Thymus (tissue), 14 donors: ENCODE measurements at places on chromosomes 1 and 21.

DNA sequence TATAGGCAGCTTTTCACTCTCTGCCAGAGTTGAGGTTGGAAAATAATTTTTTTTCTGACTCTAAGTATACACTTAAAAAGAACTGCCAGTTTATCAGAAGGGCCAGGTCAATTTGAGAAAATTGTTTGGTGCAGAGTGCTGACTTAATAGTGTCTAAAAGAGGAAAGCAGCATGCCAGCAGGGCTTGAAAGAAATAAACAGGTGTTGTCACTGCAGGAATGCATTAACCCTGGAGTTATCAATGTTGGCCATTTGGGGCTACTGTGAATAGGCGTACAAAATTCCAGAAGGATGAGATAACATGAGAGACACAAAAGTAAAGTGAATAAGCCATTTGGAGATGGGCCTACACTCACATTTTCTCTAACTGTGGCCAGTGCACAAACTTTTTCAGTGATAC is 220.6 kb upstream of the PLD5 start:
- H3K4me1 ChIP-seq: no peaks in the 10 kb centered on the region
- DNase-seq: no peak
- H3K36me3 ChIP-seq: no peaks in the 10 kb centered on the region
- H3K27me3 ChIP-seq: no peaks in the 10 kb centered on the region

- peaks cover 44% of the 10 kb centered on the region for H3K36me3 ChIP-seq
- no peak for DNase-seq
- H3K4me1 ChIP-seq: no peaks in the 10 kb centered on the region
- no peak overlapping the region for H3K27ac ChIP-seq
- no peak overlapping the region for H3K4me3 ChIP-seq
Measured at GRCh38 chr21:32599526-32599925, 12.7 kb downstream of the CFAP298 start.

- no peaks in the 10 kb centered on the region for H3K36me3 ChIP-seq
- no peak overlapping the region for H3K4me3 ChIP-seq
- H3K27ac ChIP-seq: no peak overlapping the region
Measured at GRCh38 chr21:36860736-36861594, 105.5 kb downstream of the HLCS start.

DNA sequence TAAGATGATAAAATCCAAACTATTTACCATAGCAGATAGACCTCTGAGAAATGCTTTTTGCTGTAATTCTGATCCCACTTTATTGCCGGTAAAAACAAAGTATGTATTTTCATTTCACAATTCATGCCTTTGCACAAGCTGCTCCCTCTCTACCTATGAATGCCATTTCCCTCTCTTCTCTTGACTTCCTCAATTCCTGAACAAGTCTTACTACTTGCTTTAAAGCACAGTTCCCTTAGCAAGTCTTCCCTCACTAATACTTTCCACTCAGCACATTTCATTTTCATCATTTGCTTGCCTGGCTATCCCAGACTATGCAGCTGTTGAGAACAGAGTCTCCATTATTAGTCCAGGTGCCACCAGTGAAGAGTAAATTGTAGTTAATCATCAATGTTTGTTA is 13.8 kb downstream of the GPATCH2 start:
- H3K4me3 ChIP-seq: no peak overlapping the region
- DNase-seq: no peak
- H3K36me3 ChIP-seq: peaks cover 5% of the 10 kb centered on the region
- H3K27ac ChIP-seq: no peak overlapping the region
- H3K27me3 ChIP-seq: no peaks in the 10 kb centered on the region
- no peaks in the 10 kb centered on the region for H3K4me1 ChIP-seq

DNA sequence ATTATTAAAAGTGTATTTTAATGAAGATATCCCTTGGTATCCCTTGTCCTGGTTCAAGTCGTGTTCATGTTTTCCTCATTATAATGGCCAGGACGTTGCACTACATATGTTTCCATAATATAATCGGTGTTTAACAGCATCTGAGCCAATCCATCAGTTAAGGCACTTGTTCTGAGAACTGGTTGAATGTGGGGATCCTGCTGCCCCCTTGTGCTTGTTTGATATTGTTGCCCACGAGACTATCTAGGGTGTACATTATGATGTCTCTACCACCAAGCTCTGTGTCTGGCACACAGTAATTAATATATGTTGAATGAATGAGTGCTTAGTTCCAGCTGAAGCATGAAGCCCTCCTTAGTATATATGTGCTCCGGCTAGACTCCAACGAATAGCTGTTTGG is 193.0 kb downstream of the CACNA1E start:
- H3K4me3 ChIP-seq: no peak overlapping the region
- H3K36me3 ChIP-seq: no peaks in the 10 kb centered on the region
- DNase-seq: no peak
- no peak overlapping the region for H3K27ac ChIP-seq

DNA sequence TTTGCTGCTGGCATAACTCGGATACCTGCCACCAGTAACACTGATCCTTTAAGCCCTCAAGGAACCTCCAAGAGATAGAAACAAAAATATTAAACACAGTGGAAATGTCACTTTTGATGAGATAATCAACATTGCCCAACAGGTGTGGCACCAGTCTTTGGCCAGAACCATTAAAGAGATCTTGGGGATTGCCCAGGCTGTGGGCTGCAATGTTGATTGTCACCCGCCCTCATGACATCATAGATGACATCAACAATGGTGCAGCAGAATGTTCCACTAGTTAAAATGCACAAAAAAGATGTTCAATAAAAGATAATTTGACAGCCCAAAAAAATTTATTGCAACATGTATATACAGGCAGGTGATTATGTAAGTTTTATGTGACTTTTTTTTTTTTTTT is 20.2 kb upstream of the ZMYM1 start:
- no peaks in the 10 kb centered on the region for H3K36me3 ChIP-seq
- H3K27ac ChIP-seq: no peak overlapping the region
- H3K4me1 ChIP-seq: no peaks in the 10 kb centered on the region
- no peaks in the 10 kb centered on the region for H3K27me3 ChIP-seq

GRCh38 chr1:58422436-58422835 is 124.1 kb downstream of the OMA1 start:
- no peak for DNase-seq
- no peaks in the 10 kb centered on the region for H3K36me3 ChIP-seq
- H3K27me3 ChIP-seq: no peaks in the 10 kb centered on the region
- no peak overlapping the region for H3K27ac ChIP-seq

- H3K36me3 ChIP-seq: no peaks in the 10 kb centered on the region
- H3K4me1 ChIP-seq: no peaks in the 10 kb centered on the region
- H3K27ac ChIP-seq: no peak overlapping the region
- H3K27me3 ChIP-seq: no peaks in the 10 kb centered on the region
Measured at GRCh38 chr1:68307378-68307787, 75.1 kb upstream of the WLS start.

DNA sequence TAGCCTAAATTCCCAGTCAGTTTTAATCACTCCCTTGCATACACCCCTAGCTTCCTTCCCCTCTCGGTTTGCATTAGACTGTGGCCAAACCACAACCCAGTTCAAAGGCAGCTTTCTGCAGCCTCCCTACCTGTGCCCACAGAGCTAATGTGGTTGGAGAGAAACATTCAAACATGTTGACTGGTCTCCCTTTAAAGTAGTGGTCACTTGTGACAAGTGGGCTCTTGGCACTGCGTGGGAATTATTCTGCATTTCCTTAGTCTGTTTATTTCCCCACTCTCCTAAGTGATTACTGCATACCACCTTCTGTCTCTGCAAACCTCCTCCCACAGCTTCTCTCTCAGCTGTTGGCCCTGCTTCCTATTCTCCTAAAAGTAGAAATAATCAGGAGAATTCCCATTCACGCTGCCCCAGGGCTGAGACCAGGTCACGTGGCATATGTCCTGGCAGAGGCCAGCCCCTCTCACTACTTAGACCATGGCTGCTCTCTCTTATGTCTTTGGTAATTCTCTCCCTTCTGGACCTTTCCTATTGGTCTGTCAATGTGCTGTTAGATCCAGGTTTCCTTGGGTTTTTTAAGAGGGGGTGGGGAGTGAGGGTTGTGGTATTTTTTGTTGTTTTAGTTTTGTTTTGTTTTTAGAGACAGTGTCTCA is 38.4 kb upstream of the CD101 start:
- no peaks in the 10 kb centered on the region for H3K4me1 ChIP-seq
- no peak for DNase-seq
- H3K36me3 ChIP-seq: no peaks in the 10 kb centered on the region
- no peak overlapping the region for H3K4me3 ChIP-seq

GRCh38 chr1:246005067-246005466 is 502.0 kb downstream of the SMYD3 start:
- H3K27ac ChIP-seq: no peak overlapping the region
- H3K36me3 ChIP-seq: no peaks in the 10 kb centered on the region
- H3K4me3 ChIP-seq: no peak overlapping the region
- no peak for DNase-seq
